Activated CD4-positive, alpha-beta T cell treated with anti-CD3 and anti-CD28 coated beads, Interleukin-2, amount 50 U/mL, for 24 hours (primary cell): ENCODE measurements at places on chromosomes 11 and 22.
A peak's percentile ranks its signal among the peaks of the same experiment; 100 is the strongest.

DNA sequence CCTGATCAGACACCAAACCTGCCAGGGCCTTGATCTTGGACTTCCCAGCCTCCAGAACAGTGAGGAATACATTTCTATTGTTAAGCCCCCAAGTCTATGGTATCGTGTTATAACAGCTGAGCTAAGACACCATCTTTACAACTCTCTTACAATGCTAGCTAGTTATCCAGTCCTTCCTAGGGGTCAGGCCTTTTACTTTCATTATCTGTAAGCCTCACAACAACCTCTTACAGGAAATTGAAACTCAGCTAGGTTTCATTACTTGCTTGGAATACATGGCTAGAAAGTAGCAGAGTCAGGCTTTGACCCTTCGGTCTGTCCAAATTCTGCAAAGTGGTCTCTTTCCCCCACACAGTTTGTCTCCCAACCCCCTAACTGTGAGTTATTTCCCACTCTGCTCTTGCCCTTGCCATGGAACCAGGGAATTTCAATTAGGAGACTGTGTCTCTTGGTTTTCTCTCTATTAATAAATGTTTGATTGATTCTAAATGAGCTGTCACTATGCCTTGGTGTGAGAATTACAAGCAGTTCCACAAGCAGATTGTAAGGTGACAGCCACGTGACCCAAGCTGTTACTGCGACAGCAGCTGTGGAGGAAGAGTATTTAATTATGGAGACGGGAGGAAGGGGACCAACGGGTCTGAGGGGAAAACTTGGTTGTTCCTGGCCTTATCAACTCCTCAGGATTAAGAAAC, 38.4 kb upstream of the CLMP start:
- no peak for DNase-seq

- DNase-seq, result no peak
Measured at GRCh38 chr22:37830093-37830842, 7.1 kb downstream of the GALR3 start.

DNA sequence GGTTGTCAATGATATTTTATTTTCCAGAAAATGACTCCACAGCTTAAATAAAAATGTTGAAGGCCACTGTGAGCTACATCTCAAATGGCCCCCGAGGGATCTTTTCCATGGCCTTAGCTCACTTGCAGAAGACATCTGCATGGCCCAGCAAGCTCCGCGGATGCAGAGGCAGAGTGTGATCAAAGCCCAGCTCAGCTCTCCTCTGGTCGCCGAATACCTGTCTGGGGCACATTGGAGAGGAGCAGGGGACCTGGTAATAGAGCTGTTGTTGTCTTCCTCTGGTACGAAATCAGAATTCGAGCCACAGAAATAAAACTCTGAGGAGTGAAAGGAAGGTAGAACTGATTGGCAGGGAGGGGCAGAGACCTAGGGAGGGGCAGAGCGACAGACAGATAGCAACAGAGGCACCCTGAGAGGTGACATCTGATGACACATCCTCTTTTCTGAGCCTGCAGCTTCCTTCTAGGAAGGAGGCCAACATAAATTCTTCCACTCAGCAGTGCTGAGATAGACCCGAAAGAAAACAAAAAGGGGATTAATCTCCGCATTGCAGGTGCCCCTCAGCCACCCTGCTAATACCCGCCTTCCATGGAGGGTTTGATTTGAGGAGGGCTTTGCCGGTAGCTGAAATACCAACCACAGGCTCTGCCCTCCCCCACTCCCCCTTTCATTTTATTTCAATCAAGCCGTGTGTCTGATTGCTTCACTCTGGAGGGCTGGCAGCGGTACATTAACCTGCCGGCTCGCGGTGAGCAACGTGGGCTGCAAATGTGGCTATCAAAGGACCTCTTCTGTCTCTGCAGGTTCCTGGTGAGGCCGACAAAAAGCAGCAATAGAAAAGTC, 759.4 kb downstream of the OPCML start:
- no peak for DNase-seq

GRCh38 chr11:124069429-124070401, 28.6 kb upstream of the OR10G7 start:
- DNase-seq, result no peak

DNA sequence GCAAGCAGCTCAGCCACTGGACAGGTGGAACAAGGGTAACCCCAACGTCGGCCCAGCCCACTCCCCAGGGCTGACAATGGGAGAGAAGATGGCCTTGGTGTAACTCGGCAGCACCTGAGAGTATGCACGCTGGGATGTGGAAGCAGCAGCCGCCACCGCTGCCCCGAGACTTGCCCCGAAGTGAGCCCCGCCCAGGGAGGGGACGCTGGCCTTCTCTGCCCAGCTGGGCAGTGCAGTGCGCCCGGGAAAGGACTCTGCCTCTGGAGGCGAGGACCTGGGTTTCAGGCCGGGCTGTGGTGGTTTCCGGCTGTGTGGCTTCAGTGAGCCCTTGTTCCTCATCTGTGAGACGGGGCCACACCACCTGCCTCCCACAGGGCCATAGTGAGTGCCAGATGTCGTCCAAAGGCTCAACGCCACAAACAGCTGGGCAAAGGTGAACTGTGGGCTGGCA, 8.6 kb upstream of the POLDIP3 start:
- DNase-seq, result no peak

- no peak for DNase-seq
Measured at GRCh38 chr11:6611092-6611962, 689 bp downstream of the TAF10 start.

DNA sequence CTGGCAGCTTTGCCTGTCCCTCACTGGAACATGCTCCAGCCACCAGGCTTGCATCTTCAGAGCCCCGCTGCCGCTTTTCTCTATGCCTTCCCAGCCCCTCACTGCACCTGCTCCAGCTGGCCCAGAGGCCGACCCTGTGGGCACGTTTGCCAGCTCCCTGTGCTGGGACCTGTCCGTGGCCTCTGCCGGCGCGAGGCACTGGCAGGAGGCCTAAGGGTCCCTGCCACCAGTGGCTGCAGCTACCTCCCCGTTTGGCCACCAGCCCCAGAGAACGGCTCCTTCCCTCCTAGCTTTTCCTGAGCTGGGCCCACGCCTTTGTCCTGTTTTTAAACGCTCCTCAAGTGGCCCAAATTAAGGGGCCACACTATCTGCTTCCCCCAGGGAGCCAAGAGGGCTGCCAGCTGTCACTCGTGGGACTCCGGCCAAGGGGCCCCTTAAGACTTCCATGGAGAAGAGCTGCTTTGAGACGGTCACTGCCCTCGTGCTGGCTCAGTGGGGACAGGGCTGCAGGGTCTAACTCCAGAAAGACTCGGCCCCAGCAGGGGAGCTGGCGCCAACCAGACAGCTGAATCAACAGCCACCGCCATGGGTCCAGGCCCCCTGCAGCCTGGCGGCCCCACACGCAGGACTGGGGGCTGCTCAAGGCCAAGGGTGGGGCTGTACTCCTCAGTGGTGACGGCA, 24.6 kb upstream of the WNT7B start:
- DNase-seq, result no peak

GRCh38 chr11:61569701-61570100, 11.2 kb downstream of the SYT7 start:
- no peak for DNase-seq

DNA sequence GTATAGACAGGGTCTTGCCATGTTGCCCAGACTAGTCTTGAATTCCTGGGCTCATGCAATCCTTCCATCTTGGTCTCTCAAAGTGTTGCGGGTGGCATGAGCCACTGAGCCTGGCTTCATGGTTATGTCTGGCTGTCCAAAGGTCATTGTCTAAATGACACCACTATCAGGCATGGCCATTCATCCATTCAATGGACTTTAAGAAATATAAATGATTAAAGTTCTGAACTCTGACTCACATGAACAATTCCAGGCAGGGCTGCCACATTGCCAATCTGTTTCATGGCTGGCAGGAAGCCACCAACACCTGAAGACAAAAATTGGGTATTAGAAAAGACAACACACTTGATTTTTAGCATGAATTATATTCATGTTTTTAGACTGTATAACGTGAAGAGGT, 4.1 kb downstream of the RTCB start:
- no peak for DNase-seq

DNA sequence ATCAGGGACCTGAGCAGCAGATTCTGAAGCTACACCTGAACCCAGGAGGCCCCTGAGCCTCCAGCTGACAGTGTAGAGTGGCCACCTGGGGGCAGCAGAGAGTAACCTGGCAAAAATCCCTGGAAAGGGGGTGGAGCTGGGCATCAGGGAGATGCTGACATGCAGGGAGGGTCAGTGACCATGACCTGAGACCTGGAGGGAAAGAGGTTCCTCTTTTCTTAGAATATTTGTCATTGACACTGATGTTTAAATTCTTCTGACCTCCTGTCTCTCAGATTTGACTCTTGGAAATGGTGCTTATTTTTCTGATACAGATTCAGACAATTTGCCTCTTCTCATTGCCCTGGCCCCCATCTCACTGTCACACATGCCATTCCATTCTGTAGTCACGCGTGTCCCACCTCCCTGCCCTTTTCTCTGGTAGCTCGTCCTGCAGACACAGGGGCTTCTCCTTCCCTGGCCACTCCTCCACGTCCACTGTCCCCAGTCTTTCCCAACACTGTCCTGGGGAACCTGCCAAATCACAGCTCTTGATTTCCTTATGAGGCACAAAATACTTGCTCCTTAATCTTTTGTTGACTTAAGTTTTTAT, 117.2 kb upstream of the IGLL5 start:
- peak; percentile 25 for DNase-seq

- no peak for DNase-seq
Measured at GRCh38 chr22:39738746-39739145, 154.8 kb downstream of the ENTHD1 start.

GRCh38 chr11:18329196-18329870, 7.0 kb downstream of the GTF2H1 start:
- no peak for DNase-seq

DNA sequence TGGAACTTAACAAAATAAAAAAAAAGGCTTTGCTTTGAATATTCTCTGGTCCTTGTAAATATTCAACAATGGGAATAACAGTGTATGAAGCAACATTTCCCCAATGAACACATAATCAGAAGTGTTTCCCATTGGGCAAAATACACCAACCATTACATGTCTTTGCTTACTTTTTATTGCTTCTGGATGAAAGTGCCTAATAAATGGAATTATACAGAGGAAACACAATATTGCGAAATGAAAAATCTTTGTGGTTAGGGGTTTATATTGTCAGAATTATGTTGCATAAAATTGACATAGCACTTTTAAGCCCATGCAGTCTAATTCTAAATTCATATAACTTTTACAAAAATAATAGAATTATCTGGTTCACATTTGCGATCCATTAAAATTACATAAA, 386.4 kb downstream of the DCDC1 start:
- DNase-seq, result no peak

- no peak for DNase-seq
Measured at GRCh38 chr11:28017816-28018215, 90.1 kb downstream of the KIF18A start.

DNA sequence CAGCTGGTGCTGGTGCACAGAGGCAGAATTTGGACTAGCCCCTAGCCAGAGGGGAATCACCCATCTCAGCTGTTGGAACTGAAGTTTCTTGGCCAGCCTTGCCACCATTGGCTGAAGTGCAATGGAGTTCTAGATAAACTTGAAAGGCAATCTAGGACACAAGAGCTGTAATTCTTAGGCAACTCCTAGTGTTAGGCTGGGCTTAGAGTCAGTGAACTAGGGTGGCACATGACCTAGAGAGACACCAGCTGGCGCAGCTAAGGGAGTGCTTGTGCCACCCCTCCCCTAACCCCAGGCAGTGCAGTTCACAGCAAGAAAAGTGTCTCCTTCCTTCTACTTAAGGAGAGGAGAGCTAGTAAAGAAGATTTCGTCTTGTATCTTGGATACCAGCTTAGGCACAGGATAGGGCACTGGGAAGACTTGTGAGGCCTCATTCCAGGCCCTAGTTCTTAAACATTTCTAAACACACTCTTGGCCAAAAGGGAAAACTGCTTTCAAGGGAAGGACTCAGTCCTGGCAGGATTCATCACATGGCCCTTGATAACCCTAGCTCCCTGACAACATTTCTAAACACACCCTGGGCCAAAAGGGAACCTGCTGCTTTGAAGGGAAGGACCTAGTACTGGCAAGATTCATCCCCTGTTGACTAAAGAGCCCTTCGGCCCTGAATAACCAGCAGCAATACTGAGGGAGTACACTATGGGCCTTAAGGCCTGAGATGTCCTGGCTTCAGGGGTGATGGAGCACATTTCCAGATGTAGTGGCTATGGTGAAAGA, 53.4 kb downstream of the XRRA1 start:
- DNase-seq, result no peak

DNA sequence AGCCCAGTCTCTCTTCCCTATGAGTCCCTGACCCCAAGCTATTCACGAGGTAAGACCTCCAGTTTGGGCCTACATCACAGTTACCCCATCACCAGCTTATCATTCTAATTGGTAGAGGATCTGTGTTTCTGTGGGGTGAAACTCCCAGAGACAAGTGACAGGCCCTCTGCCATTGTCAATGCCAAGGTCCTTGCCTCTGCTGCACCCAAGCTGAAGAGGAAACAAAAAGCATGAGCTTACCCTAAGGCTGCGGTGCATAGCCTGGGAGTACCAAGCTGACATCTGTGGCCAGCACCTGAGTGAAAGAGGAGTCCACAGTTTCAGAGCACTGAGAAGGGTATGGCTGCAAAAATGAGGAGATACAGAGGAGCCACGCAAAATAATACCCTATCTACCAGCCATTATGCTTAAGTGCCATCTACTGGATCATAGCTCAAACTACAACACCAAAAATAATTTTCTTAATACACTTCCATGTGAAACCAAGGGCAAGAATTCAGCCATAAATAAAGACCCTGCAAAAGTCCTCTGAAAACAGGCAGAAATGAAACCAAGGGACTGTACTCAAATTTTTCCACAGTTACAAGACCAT, 62.3 kb upstream of the ANO5 start:
- DNase-seq, result no peak

DNA sequence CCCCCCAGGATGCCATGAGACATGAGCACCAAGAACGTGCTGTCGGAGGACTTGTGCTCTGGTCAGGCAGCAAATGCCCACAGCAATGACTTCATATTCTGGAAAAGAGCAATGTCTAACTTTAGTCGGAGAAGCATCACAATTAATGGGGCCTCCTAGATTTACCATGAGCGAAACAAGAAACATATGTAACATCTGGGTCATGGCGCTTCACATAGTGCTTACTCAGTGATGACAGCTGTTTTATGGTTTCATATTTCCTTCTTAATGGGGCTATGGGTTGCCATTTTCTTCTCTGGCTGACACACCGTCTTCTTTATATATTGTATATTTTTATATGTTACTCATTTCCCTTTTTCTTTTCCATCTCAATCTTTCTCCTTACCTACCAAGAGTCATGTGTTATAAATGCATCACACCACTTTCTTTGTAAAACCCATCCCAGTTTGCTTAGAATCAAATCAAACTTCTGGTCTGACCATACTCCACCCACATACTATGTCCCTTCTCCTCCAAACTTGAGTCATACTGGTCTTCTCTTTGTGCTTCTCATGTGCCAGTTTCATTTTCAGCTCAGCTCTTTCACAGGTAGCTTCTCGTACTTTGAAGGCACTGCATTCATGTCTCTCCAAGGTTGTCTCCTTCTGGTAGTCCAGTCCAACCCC, 9.4 kb upstream of the CASP12 start:
- DNase-seq, result no peak

DNA sequence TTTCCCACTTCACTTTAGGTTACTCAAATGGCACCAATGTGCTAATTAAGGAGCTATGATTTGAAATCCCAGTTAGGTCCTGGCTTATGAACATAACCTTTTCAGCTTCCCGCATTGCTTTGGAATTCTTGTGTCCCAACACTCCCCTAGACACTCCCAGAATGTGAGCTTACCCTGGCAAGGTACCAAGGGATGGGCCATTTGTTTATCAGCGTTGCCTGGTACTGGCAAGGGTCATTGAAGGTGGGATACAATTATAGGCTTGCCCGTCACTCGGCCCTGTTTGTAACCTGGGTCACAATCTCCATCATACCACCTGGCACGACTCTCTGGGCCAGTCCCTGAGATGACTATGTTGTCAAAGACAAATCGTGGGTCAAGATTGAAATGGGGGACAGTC, 5.4 kb downstream of the CSRP3 start:
- no peak for DNase-seq
